ENCODE measurements at places on chromosomes 12 and 14.
A peak's percentile ranks its signal among the peaks of the same experiment; 100 is the strongest.

DNA sequence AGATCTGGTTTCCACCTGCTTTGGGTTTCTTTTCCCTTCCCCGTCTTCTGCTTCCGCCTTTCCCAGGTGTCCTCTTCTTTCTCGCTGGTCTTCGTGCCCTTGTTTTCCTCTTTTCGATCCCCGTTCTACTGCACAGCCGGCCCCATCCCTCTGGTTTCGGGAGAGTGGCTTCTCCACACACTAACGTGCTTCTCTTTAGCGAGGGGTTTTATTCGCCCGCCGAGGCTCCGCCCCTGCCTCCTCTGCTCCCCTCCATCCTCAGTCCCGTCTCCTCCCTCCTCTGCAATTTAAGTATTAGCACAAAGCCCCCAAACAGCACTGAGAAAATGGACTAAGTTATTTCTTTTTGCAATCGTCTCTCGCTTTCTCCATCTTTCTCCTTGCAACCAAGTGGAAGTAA lies at the start of gene SLC7A8:
Gene SLC7A8, minus strand, starts transcription at position 182 of the 400 bp plus-strand sequence. CDS start 746 bp downstream, outside the sequence.
- peak; percentile 83 for DNase-seq

GRCh38 chr12:105742567-105742874 lies 396.2 kb downstream of the NUAK1 start:
- DNase-seq, result no peak

- no peak for DNase-seq
Measured at GRCh38 chr12:6923851-6924250, 3.9 kb upstream of the ATN1 start.

- DNase-seq, result no peak
Measured at GRCh38 chr12:25761356-25761755, 197.1 kb upstream of the RASSF8 start.

GRCh38 chr14:77369285-77369684 lies 7.6 kb downstream of the TMED8 start:
- no peak for DNase-seq

- DNase-seq, result peak; percentile 63
Measured at GRCh38 chr14:20797164-20797563, 5.5 kb downstream of the RNASE1 start.

- DNase-seq, result no peak
Measured at GRCh38 chr12:12290206-12290605, 23.4 kb upstream of the LRP6 start.

- DNase-seq, result no peak
Measured at GRCh38 chr12:30991466-30991865, 64.9 kb downstream of the TSPAN11 start.

- no peak for DNase-seq
Measured at GRCh38 chr12:92794814-92795213, 92.0 kb downstream of the PLEKHG7 start.
